ENCODE measurements at places on chromosomes 13 and 19.
A peak's percentile ranks its signal among the peaks of the same experiment; 100 is the strongest.

DNA sequence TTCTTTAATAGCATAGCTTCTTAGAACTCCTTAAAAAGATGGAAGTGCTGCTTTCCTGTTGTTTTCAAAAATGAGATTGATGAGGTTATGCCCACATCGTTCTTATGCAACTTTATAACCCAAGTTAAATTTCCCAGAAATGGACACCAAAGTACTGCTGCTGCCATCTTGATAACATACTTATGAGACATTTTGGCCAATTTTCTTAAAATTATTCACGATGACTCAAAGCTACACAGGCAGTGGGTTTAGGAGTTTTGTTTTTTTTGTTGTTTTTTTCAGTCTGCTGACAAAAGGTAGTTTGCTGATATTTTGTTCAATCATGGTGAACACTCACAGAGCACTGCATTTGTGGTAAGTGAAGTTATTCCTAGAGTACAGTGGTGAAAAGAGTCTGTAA, 54.9 kb upstream of the RFC3 start:
- DNase-seq: no peak

DNA sequence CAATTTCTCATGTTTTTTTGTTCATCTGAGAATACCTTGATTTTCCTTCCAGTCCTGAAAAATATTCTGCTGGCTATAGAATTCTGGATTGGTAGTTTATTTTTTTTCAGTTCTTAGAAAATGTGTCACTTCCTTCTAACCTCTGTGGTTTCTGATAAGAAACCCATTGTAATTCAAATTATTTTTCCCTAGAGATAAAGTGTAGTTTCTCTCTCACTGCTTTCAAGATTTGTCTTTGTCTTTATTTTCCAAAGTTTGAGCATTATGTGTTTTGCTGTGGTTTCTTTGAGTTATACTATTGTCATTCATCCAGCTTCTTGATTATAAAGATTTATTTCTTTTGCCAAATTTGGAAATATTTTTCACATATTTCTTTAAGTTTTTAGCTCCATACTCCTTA, 324.0 kb upstream of the SPRY2 start:
- no peak for DNase-seq

DNA sequence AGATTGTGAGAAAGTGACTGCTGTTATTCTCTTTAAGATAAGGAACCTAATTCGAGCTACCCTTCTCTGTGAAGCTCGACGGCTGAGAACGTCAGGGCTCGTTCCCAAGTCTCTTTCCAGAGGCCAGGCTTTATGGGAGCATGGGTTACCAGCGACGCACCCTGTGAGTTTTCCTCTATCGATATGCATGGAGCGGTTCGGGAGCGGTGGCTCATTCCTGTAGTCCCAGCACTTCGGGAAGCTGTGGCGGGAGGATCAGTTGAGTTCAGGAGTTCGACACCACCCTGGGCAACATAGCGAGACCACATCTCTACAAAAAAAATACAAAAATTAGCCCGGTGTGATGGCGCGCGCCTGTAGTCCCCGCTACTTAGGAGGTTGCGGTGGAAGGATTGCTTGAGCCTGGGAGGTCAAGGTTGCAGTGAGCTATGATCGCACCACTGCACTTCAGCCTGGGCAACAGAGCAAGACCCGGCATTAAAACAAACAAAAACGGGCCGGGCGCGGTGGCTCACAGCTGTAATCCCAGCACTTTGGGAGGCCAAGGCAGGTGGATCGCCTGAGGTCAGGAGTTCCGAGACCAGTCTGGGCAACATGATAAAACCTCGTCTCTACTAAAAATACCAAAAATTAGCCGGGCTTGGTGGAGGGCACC, 681 bp upstream of the ZNF606 start:
- no peak for DNase-seq

GRCh38 chr19:43820098-43820883, 6.8 kb upstream of the ZNF283 start:
- DNase-seq: peak; percentile 64

GRCh38 chr13:112443995-112444311, 67.8 kb downstream of the SPACA7 start:
- peak; percentile 75 for DNase-seq

Data from activated CD4-positive, alpha-beta memory T cell treated with anti-CD3 and anti-CD28 coated beads for 36 hours (primary cell).